ENCODE measurements at places on chromosomes 13 and 19.

- no peak for DNase-seq
These were observed 13.4 kb downstream of the THOP1 start for GRCh38 chr19:2798733-2799132.

DNA sequence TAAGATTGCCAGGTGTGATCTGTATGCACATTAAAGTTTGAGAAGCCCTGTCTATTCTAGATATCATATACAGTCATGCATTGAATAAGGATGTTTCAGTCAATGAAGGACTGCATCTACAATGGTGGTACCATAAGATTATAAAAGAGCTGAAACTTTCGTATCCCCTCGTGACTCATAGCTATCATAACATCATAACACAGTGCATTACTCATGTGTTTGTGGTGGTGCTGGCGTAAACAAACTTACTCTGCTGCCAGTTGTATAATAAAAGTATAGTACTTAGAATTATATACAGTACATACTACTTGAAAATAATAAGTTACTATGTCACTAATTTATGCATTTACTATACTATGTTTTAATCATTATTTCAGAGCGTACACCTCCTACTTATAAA is 489.3 kb downstream of the GPC6 start:
- DNase-seq = no peak

- DNase-seq = no peak
These were observed 240.3 kb downstream of the DCT start for GRCh38 chr13:94239135-94239534.

DNA sequence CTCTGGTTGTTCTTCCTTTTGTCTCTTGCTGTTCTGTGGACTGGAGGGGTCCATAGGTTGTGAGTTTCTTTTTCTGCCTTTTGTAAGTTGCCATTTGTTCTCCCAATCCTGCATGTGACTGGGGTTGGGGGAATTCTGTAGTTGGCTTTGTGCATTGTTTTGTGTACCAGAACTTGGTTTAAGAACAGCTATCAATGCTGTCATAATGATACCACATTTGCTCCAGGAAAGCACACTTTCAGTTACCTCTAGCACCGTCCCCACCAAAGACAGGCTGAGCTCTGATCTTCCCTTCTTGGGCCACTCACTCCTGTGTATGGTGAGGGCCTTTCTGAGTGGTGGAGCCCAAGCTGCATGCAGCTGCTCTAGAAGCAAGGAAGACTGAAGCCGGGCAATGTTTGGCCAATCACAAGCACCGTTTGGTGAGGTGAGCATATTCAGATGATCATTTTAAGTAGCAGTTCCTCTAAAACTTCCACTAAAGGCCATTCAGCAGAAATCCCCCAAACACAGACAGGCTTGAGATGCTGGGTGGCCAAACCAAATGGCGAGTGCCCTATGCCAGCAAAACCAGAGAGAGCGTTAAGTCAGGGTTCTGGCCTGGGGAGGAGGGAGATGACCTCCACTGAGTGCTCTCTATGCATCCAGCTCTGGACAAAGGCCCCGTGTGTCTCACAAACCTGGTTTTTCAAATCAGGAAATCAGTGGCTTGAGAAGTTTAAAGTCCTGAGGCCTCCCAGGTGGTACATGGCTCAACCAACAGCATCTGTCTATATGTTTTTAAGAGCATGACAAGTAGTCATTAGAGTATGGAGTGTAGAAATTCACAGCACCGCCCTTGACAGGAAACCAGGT is 120.7 kb upstream of the SPATA13 start:
- DNase-seq = no peak

GRCh38 chr13:23385931-23386330 is 47.6 kb downstream of the SACS start:
- DNase-seq = no peak

GRCh38 chr13:51689663-51689996 is 105.4 kb downstream of the WDFY2 start:
- DNase-seq = no peak

DNA sequence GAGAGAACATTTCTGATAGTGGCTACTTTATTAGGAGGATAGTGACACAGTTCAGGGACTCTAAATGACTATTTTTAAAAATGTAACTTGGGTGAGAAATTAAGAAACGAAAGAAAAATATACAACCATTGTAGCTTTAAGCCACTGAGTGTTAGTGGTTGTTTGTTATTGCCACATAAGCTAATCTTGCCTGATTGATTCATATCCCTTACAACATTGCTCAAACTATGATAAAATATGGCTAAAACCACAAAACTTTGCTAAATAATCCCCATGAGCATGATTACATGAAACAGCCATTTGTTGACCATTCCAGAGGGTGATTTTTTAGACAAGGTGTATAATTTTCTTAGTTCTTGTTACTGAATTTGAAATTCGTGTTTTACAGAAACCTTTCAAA is 343.4 kb downstream of the SLITRK5 start:
- no peak for DNase-seq

DNA sequence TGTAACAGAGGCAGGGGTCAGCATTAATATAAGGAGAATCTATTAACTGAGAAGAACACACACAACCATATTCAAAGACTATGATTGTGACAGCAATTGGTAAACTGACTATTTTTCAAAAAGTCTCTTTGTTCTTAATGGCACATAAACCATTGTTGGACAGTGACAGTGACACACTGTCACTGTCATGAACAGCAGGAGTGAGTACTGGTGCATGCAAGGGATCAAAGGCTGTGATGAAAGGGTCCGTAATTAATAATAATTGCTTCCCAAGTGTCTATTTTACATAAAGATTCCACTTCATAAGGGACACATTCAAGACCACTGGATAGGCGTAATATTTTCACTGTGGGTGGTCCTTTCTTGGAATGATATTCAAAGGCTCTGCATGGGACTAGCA is 50.7 kb downstream of the LHFPL6 start:
- no peak for DNase-seq

DNA sequence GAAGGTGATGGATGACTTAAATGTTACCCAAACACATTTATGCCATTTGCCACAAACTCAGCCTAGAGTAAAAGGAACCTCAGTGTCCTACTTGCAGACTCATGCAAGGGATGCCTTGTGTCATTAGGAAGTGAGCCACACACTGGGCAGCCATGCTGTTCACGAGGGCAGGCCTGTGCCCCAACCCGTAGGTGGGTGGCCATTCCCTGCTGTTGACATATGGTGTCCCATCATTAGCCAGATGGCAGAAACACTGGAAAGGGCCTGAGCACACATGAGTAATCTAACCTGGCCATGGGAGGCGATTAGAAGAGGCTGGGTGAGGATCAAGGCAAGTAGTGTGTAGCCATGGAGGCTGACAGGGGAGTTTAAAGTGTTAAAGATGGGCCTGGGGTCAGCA is 9.7 kb upstream of the LRCH1 start:
- no peak for DNase-seq

GRCh38 chr19:55621673-55622231 is 2.6 kb downstream of the ZNF784 start:
- DNase-seq = no peak

DNA sequence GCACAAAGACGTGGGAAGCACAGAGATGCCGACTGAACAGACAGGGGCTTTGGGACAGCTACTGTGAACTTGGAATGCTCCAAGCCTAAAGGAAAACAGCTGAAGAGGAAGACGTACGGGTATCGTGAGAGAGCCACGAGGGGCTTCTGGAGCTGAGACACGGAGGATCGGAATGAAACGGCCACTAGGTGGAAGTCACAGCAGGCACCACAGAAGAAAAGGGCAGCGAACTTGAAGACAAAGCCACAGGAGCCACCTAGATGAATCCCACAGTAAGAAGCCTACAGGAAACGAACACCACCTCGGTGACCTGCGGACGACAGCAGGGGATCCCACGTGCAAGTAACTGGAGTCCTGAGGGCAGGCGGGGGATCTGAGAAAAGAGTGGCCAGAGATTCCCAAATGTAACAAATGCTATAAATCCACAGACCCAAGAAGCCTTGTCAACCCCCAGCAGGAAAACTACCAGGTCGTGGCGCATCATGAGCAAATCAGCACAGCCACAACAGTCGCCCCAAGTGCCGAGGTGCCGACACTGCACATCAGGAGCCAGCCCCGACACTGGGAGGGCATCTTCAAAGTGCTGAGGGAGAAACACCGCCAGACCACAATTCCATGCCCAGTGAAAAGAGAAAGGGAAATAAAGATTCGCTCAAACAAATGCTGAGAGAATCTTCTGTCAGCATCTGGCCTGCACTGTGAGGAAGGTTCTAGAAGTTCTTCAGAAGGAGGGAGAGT is 39.3 kb upstream of the ISYNA1 start:
- no peak for DNase-seq

GRCh38 chr13:39414339-39414738 is 188.7 kb downstream of the LHFPL6 start:
- no peak for DNase-seq

DNA sequence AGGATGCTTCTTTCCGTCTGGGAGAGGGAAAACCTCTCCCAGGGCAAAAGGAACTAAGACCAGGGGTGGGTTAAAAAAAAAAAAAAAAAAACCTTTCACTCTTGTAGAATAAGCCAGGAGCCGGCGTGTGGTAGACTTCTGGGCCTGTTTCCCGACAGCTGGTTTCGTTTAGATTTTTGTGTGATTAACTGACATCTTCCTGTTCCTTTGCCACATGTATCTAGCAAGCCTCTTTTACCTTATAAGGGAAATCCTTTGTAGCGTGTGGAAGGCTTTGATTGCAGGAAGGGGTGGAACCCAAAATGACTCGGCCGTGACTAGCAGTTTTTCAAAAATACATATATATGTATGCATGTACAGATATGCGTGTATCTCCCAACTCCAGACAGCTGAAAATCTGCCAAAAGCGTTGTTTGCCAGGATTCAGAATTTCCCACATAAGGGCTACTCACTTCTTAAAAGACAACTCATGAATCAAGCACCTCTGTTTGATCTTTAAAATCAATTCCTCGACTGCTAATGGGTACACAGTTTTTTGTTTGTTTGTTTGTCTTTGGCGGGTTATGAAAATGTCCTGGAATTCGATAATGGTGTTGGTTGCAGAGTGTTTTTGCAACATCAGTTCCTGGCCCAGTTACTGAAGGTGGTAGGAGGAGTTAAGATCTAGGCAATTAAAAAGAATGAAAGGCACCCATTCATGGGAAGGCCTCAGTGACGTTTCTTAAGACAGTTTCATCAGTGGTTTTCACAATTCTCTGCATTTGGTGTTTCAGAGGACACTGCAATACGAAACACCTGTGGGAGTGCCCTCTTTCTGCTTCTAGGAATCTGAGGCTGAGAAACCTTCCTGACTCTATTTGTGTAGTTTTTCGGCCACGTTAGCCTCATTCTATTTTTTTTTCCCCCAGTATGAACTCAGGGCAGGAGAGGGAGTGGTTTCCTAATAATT is 2.7 kb downstream of the TPM4 start:
- no peak for DNase-seq

- DNase-seq = no peak
These were observed 2.8 kb upstream of the KLF5 start for GRCh38 chr13:73055813-73056564.

Measured in NCI-H510A (cell line).